ENCODE measurements at places on chromosomes 1 and 21.
A peak's percentile ranks its signal among the peaks of the same experiment; 100 is the strongest.

DNA sequence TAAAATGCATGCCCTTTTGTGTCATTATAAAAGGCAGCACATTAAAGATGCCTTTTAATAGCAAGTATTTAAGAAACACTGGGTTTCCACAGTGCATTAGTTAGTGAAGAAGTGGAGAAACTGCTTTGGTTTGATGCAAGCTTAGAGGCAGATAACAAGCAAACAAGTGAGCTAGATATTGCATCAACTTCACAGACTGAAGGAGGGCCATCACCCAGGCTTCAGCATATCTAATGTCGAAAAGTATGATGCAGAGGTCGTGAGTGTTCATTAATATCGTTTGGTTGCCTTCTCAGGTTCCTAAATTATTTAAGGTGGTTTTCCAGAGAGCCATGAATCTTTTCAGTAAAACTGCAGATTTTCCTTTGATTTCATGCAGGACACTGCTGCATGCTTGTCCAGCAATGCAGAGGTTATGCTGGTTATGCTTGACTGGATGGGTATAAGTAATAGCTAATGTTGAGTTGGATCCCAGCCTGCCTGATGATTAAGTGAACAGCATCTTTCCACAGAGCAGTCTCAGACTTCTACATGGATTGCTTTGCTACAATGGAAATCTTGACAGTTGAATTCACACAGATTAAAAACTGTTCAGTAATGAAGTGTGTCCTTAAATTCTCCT is 69.7 kb upstream of the IPO9 start:
- DNase-seq, result no peak

DNA sequence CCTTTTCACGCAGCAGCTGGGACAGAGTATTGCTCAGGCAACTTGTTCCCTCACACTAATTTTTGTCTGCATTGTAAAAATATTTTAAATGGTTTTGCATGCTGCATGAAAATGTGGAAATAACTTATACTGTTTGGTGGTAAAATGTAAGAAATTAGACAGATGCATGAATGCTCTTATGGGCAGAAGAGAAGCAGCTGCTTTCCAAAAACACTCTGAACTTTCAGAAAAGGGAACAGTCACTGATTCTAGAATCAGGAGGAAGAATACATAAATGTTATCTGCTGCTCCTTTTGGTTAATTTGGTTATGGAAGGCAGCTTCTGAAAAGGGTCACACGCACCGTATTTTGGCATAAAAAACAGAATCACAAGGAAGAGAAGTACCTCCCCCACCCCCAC is 87.0 kb upstream of the RUNX1 start:
- no peak for DNase-seq

DNA sequence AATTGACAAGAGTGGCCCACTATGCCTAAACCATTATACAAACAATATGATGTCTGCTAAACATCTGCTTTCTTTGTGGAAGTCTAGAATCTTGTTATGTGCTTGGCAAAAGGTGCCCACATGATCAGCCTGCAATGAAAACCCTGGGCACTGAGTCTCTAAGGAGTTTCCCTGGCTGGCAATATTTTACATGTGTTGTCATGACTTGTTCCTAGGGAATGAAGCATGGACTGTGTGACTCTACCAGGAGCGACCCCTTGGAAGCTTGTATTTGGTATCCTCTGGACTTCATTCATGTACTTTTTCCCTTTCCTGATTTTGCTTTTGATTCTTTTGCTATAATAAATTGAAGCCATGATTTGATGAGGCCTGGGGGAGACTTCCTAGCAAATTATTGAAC is 324.9 kb downstream of the HHIPL2 start:
- no peak for DNase-seq

- no peak for DNase-seq
These were observed 1.7 kb downstream of the DCAF8 start for GRCh38 chr1:160260406-160261382.

- DNase-seq, result peak; percentile 69
These were observed 697 bp downstream of the PRDM16 start for GRCh38 chr1:3069491-3070308.

DNA sequence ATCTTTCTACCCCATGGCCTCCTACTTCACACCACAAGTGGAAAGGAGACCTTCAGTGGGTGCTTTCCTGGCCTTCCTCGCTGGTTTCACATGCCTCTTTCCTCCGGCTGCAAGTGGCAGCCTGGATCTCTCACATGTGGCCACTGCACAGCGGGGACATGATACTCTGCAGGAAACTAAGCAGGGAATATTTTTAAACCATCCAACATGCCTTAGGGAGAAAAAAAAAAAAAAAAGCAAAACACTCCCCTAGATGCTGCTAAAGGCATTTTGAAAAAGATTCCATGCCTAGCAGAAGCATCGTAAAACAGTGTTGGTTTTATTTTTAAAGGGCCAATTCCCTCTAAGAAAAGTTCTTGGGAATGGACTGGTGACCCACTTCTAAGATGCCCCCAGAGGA is 12.2 kb upstream of the GJA5 start:
- no peak for DNase-seq

- DNase-seq, result no peak
These were observed 22.9 kb upstream of the ARHGEF10L start for GRCh38 chr1:17516303-17517214.

GRCh38 chr1:207319199-207319598 is 2.3 kb upstream of the CD55 start:
- DNase-seq, result no peak

GRCh38 chr1:84693785-84694184 is 3.5 kb upstream of the SSX2IP start:
- DNase-seq, result no peak

- peak; percentile 87 for DNase-seq
These were observed 39.6 kb upstream of the LBR start for GRCh38 chr1:225467193-225468020.

DNA sequence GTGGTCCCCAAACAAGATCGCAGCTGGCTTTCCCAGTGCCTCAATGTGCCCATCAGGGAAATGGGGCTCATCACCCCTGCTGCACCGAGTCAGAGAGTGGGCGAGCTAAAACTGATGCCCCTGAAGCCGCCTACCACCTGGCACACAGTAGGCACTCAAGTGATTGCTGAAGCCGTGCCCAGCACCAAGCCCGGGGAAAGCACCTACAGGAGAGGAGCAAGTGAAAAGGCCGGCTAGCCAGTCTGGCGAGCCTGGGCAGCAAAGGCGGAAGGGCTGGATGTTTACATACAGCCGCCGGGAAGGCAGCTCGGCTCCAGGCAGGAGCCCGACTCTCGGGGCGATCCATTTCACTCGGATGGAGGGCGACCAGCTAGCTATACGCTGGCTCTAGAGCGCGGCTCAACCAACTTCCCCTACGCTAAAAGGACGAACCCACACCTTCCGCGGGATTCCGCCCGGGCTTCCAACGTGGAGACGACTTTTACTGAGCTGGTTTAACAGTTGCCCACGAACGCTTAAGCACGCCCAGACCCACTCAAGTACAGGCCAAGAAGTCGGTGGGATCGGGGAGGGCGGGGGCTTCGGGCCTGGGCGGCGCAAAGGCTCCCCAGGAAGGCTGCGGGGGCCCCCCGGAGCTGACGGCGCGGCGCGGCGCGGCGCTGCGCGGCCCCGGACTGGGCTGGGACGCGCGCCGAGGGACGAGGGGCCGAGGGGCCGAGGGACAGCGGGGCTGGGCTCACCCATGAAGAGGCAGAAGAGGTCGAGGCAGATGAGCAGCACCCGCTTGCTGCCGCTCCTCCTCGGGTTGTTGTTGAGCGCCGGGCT is 1.0 kb downstream of the PLPP3 start:
- DNase-seq, result peak; percentile 41

DNA sequence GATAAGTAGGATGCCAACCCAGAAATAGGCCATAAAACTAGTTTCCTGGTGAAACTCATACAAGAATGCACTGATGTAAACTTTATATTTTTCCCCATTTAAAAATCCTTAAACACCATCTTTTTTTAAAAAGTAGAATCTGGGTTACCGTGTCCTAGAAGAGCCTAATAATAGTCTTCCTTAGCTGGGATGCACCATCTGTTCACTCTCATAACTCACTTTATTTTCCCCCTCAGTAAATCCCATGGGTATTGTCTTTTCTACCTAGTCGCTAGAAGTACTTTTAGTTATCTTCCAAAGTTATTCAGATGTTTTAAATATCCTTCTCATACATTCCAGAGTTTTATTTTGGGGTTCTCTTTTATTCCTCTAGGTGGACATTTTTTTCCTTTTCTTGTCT is 250.2 kb downstream of the PLA2G4A start:
- no peak for DNase-seq

DNA sequence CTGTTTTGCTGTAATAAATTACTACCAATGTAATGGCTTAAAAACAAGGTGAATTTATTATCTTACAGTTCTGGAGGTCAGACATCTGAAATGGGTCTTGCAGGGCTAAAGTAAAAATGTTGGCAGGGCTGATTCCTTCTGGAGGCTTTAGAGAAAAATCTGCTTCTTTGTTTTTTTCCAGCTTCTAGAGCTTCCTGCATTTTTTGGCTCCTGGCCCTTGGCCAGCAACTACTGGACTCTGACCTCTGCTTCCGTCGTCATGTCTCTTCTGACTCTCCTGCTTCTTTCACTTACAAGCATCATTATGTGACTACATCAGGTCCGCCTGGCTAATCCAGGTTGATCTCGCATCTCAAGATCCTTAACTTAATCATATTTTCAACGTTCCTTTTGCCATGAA is 350.9 kb downstream of the S1PR1 start:
- DNase-seq, result peak; percentile 47

- no peak for DNase-seq
These were observed 480.2 kb upstream of the C1orf87 start for GRCh38 chr1:60553730-60554129.

DNA sequence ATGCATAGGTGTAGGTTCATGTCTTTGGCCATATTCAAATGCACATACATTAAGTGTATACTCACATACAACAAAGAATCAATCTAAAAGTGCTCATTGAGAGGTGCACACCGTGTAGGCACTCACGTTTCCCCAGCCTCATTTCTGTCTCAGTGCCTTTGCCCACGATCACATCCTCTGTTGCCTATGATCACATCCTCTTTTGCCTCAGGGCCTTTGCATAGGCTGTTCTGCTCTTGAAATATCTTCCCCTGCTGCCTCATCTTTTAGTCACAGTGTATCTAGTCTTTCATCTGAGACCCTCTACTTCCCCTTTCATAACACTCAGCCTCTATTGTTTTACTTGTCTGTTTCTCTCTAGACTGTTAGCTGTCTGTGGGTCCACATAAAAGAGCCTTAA is 69.3 kb downstream of the FOXD2 start:
- DNase-seq, result no peak

GRCh38 chr1:54488065-54488750 is 59.8 kb upstream of the ACOT11 start:
- peak; percentile 96 for DNase-seq

GRCh38 chr1:9596415-9597123 is 7.9 kb downstream of the TMEM201 start:
- DNase-seq, result no peak

DNA sequence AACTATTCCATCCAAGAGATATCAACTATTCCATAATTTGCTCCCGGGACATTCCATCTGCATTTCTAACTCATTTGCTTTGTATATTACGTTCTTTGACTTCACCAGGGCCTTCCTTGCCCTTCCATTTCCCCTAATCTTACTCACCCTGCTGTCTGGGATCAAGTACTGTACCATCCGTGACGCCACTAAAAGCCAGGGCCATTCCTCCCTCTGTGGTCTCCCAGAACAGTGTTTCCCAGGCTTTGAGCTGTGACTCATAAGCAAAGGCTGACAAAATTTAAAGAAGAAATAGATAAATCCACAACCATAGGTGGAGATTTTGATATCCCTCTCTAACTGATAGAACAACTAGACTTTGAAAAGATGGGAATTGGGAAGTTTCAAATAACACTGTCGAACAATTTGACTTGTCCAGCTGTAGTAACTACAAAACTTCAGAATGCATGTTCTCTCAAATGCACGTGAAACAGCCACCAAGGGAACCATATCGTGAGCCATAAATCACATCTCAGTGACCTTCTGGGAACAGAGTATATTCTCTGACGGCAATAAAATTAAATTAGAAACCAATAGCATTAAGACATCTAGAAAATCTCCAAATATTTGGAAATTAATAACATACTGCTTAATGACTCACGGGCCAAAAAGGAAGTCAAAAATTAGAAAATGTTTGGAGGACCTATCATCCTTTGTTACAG is 501.0 kb downstream of the SETD4 start:
- DNase-seq, result no peak

DNA sequence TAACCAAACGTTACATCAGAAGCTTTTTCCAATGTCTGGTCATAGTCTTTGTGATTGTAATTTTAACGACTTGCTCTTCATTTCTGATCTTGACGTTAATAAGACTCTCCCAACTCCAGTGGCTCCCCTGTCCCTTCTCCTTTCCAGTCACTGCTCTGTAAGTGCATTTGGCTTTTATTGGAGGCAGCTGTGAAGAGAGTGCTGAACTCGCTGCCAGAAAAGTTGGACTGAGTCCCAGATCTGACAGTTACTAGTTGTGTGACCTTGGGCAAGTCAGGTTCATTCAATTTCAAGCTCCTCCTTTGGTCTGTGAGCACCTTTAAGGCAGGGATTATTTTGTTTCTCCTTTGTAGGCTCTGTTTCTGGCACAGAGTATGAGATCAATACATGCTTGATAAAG is 109.6 kb upstream of the TSPAN2 start:
- peak; percentile 66 for DNase-seq

DNA sequence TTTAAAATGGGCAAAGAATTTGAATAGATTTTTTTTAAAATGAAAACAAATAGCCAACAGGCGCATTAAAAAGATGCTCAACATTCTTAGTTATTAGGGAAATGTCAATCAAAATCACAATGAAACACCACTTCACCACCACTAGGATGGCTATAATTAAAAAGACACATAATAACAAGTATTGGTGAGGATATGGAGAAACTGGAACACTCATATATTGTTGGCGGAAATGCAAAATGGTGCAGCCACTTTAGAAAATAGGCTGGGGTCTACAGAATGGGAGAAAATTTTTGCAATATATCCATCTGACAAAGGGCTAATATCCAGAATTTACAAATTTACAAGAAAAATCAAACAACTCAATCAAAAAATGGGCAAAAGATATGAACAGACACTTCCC is 107.8 kb upstream of the FOXD3 start:
- DNase-seq, result no peak

DNA sequence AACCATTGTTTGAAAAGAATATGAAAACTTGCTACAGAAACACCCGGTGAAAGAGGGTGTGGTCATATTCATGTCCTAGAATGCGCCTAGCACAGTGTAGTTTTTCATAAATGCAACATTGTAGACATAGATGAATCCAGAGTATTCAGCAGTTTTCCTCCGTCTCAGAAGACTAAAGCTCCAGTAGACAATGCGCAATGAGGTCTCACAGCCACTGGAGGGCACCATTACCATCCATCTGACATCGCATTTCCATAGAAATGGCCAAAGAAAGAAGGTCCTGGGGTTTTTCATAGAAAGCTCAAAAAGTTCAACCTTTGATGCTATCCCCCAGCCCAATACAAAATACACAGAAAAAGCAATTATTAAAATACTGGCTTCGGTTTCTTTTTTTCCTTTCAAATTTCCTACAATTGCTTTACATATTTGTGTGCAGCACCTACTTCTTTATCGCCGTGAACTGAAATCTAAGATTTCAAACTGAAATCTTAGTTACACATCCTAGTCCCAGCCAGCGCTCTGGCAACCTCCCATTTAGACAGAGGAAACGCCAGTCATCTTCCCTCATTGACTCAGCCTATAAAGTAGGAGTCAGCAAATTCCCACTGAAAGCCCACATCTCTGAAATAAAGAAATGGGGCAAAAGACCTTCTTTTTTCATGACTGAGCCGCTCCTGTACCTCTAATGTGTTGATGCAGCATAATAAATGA is 3.9 kb upstream of the CD58 start:
- DNase-seq, result peak; percentile 73

- peak; percentile 89 for DNase-seq
These were observed at the start of gene DOCK7 for GRCh38 chr1:62687903-62688686. DOCK7 (minus strand) TSS chr1:62688386; CDS start chr1:62688264, 122 bp downstream.

- no peak for DNase-seq
These were observed 34.7 kb downstream of the MEF2D start for GRCh38 chr1:156465747-156466365.
